ENCODE measurements at places on chromosomes 16 and 17.

DNA sequence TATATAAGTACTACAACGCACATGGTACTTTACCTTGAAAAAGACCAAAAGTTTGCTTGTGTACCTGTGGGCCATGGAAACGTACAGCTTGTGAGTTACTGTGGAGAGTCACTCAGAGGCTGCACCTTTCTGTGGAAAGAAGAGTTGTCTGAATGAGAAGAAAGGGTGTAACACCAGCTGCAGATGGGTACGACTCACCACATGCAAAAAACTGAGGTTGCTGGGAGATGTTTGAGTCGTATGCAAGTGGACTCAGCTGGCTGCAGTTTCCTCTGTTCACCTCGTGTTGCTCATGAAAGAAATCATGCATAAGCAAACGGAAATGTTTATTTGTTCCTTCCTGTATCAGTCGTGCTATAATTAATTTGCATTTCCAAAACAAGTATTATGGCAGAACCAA is 22.4 kb upstream of the DYNLRB2 start:
- DNase-seq = no peak

- no peak for DNase-seq
Observed at GRCh38 chr16:10888320-10888937, 11.4 kb downstream of the CIITA start.

DNA sequence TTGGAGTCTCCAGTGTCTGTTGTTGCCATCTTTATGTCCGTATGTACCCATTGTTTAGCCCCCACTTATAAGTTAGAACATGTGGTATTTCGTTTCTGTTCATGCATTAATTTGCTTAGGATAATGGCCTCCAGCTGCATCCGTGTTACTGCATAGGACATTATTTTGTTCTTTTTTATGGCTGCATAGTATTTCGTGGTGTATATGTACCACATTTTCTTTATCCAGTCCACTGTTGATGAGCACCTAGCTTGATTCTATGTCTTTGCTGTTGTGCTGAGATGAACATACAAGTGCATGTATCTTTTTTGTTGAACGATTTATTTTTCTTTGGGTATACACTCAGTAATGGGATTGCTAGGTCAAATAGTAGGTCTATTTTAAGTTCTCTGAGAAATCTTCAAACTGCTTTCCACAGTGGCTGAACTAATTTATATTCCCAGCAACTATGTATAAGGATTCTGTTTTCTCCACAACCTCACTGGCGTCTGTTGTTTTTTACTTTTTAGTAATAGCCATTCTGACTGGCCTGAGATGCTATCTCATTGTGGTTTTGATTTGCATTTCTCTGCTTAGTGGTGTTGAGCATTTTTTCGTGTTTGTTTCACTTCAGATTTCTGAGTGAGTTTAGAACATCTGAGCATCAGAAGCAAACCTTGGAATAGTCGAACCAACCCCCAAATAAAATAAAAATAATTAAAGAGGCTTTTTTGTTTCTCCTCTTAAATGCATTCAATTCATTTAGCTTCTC is 304.7 kb downstream of the ZFHX3 start:
- DNase-seq = no peak

GRCh38 chr17:51860954-51861561 is 297.5 kb downstream of the CA10 start:
- DNase-seq = peak; percentile 3

- DNase-seq = no peak
Observed at GRCh38 chr17:2693561-2694380, 17.8 kb downstream of the CLUH start.

DNA sequence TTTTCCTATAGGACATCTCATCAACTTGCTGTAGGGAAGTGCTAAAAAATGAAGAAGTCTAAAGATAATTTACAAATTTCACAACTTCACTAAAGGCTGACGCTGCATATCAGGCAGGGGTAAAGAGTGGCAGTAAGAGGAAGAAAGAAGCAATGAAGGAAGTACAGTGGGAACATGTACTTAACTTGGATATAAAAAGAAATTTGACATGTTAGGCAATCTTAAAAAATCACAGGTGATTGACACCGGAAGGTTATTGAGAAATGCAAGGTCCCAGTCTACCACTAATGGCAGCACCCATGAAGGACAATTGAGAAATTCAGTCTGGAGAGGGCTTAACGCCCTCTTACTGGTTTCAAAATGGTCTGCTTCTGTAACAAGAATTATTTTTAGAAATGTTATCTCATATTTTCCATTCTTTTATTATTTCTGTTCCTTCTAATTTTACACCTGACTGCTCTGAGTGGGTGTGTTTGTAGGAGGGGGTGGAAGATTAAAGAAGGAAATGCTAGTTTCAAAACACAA is 358.1 kb downstream of the KCNJ2 start:
- no peak for DNase-seq

DNA sequence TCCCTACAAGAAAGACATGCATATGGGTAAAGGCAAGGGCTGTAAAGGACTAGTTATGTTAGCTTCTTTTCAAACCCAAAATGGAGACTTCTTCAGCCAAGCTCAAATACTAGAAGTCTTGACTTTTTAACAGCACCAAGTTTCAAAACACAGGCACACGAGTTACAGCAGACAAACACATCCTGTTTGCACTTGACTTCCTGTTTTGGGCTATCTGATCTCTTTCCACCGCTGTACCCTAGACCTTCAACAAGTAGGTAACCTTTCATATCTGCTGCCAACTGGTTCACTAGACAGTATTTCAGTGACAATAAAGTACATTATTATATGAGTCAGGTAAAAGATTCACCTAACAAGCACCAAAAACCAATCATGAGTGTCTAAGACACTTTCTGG is 12.3 kb downstream of the RFFL start:
- DNase-seq = no peak

DNA sequence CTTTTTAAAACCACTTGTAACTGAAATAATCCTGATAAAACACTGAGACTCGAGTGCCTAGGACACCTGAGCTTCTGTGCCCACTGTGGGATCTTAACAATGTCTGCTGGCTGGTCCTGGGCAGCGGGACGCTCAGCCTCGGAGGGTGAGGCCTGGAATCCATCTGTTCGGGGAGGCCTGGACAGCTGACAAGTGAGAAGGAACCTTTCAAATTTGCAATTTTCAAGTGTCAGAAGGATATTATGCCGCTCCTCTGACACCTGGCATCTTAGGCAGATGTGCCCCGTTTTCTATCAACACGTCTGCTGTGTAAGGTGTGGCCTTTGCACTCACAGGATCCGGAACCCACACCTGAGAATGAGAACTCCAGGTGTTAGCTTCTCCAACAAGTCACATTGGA is 33.1 kb upstream of the C16orf78 start:
- DNase-seq = no peak

DNA sequence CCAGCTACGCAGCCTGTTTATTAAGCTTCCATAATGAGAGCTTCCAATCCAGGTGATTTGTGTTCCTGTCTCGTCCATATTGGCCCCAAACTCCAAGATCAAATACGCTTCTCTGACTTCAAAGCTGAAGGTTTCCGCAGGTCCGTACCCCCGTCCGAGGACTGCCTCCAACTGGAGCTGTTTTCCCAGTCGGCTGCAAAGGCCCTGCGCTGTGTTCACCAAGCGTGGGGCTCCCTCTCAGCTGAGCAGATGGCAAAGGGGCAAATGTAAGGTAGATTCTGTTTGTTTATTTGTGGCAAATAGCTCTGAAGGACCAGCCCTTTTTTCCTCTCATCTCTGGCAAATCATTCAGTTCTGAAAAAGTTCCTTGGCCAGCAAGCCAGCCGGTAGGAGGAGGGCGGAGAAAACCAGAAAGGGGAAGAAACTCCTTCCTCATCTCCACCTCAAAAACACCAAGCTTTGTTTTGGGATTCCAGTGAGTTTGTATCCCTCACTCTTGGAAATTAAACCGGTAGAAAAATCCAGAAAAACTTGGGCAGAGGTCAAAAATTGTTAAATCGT is 35.2 kb downstream of the NXN start:
- no peak for DNase-seq

DNA sequence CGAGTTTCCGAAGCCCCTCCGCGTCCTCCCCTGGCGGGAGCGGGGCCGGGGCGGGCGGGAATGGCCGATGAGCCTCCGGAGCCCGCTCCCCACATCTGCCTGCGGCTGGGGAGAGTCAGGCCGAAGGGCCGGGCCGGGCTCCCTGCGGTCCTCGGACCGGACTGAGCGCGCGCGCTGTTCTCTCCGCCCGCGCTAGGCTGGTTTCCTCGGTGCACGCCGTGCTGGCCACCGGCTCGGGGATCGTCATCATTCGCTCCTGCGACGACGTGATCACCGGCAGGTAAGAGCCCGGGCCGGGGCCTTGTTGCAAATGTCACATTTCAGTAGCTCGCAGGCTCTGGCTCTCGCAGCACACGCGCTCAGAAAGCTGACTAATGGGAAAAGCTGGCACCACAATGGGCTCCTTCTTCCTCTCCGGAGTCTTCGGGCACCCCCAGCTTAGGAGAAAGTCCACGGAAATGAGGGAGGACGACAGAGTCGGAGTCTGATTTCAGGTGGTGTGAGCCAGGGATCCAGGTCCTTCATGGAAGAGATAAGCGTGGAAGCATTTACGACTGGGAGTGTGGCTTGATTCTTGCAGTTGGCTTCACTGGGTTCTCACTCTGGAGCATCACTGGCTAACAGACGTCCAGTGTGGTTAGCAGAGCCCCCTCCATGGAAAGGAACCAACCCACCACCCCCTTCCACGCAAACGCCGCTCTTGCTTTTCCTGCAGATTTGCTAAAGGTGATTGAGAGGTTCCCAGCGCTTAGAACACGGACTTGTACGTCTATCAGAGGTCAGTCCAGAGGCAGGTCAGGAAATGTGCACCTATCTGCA is 715 bp downstream of the TLCD3A start:
- DNase-seq = peak; percentile 57
